Posterior vena cava (tissue), 2 donors: ENCODE measurements at places on chromosomes 6 and 20. TPM values are rescaled to one million over a fixed set of nuclear protein-coding genes. Genes with fewer than 3 reads are reported as not detected.

Gene CGA
- not detected for total RNA-seq

Gene PRSS35
- 2.8 TPM for total RNA-seq

Gene TBXT
- total RNA-seq: not detected

Gene VGLL2
- not detected for total RNA-seq

Gene CNR1
- total RNA-seq: 11.1 TPM

Gene OOEP
- 0.24 TPM for total RNA-seq

GRCh38 chr6:144283646-144284477, 1.3 kb upstream of the UTRN start:
- no peak for DNase-seq

GRCh38 chr20:37379967-37380828, 34.3 kb downstream of the SRC start:
- DNase-seq: no peak

GRCh38 chr6:121187200-121187832, 147.0 kb downstream of the TBC1D32 start:
- DNase-seq: no peak

GRCh38 chr6:151022492-151022891, 157.0 kb downstream of the MTHFD1L start:
- no peak for DNase-seq

DNA sequence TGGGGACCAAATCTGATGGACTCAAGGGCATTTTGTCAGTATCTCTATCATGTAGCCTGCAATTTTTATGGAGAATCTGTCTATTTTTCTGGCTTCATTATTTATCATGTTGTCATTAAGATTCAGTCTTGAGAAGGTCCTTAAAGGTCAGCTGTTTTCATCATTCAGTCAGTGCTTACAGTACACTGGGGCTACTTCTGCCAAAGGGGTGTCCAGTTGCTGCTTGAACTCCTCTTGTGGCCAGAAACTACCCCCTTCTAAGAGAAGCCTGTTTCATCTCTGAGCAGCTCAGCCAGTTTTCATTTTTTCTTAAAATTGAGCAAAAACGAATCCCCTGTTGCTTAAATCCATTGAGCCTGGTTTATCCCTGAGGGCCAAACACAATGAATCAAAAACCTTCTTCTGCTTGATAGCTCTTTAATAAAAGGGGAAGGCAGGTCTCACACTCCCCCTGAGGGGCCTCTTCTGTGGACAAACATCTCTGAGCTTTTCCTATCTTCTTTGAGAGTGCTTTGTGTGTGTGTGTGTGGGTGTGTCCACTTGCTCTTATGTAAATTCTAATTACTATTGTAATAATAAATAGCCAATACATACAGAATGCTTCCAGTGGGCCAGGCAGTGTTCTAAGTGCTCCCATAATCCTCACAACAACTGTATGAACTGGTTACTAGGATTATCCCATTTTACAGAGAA, 172.2 kb downstream of the PLCB1 start:
- DNase-seq: no peak

DNA sequence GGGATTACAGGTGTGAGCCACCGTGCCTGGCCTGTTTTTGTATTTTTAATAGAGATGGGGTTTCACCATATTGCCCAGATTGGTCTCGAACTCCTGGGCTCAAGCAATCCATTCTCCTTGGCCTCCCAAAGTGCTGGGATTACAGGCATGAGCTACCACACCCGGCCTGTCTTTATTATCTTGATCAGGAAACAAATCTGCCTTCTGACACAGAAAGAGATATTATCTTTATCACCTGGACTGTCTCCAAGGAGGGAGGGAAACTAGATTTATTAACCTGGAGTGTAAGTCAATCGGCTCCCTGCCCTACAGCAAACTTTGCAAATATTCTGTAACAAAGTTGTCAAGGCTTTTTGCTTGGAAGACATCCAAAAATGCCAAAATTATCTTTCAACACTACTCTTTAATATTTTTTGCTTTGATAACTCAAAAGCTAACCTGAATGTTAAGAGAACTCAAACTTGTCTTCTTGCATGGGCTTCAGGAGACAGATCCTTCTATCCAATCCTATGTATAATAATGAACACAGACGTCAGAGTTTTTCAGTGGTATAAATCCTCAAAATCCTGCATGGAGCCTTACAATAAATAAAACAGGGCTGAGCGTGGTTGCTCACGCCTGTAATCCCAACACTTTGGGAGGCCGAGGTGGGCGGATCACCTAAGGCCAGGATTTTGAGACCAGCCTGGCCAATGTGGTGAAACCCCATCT, 85.0 kb upstream of the LOC128125822 start:
- DNase-seq: no peak

GRCh38 chr6:43798688-43799444, 28.9 kb downstream of the VEGFA start:
- no peak for DNase-seq

DNA sequence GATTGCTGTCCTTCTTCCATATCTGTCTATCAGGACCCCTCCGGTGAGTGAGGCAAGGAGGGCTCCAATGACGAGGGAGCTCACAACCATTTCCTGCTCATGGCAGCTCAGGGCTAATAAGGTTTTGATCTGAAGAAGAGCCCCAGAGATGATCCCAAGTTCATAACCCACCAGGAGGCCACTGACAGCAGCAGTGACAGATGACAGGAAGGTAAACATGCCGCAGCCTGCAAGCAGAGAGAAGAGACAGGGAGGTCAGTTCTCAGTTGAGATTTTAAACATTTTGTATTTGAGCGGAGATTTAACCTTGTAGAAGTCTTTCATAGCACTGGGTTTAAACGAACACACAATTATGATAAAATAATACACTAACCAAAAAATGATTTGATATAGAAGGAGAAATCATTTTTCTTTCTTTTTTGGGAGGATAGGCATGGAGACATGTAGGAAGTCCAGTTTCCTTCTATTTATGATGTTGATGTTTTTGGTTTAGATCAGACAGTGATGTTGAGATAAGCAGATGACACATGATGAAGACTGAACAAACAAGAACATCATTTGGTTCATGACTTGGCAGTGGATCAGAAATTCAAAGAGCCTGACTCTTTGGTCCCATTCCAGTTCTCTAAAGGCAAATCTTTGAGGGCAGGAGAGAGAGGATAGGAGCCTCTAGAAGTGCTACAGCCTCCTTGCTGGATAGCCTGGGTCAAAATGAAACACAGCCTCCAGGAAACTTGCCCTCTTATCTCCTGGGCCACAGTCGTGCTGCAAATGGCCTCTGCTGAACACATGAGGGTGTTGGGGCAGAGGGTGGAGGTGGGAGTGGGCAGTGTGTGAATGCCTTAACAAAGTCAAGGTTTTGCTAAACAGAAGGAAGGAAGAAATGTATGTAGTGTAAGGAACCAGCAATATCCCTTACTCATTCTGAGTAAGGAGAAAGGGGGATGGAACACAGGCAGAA, 22.6 kb downstream of the SLC2A12 start:
- DNase-seq: no peak

GRCh38 chr6:130600880-130601341, 226.3 kb upstream of the SMLR1 start:
- DNase-seq: no peak

DNA sequence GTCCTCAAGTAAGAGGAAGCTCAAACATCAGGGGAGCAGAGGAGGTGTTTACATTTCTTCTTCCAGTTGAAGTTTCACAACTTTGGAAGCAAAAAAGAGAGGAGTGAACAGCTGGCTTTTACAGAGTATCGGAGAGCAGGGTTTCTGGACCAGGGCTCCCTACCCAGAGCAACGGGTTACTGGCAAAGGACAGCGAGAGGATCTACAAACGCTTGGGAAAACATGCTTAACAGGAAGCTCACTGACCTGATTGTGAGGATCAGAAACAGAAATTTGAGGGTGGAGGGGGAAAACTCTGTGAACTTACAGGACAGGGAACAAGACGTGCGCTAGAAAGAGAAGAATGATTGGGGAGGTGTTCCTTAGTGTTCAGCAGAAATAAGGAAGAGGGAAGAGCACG, 85.7 kb upstream of the TAB2 start:
- no peak for DNase-seq

DNA sequence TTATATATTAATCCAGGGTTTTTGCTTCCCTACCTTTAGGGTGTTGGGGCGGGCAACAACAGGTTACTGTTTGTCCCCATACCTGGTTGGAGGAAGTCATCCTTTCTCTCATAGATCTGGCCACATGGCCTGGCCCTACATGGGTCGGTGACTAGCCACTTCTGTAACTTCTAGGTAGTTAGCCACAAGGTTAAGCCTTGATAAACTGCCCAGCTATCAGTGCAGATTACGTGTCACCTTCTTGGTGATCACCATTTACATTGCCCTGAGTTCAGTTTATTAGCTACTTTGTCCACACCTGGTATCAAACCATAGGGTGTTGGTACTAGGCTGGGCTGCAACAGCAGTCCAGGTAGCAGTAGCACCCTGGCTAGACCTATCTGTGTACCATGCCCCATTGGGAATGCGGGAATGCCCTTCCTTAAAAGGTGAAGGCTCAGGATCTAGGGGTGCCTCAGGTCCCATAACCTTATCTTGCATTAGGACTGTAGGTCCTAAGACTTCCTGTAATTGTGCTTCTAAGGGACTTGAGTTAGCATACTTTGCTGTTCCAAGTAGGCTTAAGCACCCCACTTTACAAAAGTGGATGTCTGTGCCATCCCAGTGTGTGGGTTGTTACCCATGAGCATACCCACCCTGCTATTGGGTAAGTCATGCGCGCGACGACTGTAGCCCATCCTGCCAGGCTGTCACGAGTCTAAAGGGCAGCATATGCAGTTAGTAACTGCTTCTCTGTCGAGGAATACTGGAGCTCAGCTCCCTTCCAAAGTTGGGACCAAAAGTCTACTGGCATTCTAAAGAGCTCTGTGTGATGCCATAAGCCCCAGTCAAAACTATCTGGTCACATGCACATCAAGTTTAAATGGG, 5.2 kb downstream of the ZKSCAN3 start:
- no peak for DNase-seq

GRCh38 chr6:8193541-8193940, 91.2 kb upstream of the EEF1E1 start:
- no peak for DNase-seq
